ENCODE measurements at places on chromosomes 13 and 19.

DNA sequence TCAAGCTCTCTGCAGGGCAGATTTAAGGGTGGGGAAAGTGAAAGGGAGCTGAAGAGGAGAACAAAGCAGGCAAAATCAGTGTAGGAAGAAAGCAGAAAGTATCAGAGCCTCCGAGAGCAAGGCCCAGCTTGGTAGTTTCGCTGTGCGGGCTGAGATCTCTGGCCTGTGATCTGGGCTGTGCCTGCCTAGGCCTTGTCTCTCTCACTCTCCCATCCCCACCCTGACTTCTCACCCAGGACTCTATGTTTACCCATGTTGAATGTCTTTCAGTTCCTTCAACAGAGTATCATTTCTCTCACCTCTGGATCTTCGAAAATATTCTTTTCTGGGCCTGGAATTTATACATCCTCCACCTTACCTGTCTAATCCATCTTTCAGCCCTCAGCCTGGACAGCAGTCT lies 391.3 kb downstream of the FOXO1 start:
- DNase-seq = no peak

- DNase-seq = no peak
These were observed 13.5 kb downstream of the SPPL2B start for GRCh38 chr19:2341982-2342381.

- DNase-seq = no peak
These were observed 36.8 kb upstream of the ATP1A3 start for GRCh38 chr19:42030645-42031440.

DNA sequence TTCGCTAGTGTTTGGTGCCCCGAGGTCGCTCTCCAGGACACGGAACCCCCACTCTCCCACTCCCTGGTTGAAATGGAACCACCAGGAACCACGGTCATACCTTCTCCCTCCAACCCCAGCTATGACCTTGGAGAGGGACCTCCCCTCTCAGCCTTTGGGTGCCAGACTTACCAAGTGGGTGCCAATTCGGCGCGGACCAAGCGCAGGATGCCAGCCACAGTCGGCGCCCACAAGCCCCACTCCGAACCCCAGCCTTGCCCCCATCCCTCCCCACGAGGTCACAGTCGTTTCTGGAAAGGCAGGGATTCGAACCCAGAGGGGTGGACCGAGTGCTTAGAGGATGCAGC lies 910 bp downstream of the PDE4C start:
- no peak for DNase-seq

GRCh38 chr19:6806488-6806887 lies 34.0 kb downstream of the VAV1 start:
- DNase-seq = no peak

GRCh38 chr13:80857321-80857720 lies 516.4 kb upstream of the SPRY2 start:
- DNase-seq = no peak

DNA sequence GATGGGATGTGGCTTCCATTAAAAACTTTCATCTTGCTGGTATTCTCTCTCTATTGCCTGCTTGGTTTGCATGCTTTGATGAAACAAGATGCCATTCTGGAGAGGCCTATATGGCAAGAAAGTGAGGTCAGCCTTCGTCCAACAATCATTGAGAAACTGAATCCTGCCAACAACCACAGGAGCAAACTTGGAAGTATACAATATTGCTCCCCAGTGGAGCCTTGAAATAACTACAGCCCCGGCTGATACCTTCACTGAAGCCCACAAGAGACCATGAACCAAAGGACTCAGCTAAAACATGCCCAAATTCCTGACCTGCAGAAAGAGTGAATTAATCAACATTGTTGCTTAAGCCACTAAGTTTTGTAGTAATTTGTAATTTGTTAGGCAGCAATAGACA lies 82.5 kb upstream of the FGF14 start:
- DNase-seq = no peak

GRCh38 chr19:18338541-18338940 lies 1.9 kb upstream of the PGPEP1 start:
- DNase-seq = no peak
